Activated CD4-positive, alpha-beta T cell treated with anti-CD3 and anti-CD28 coated beads, Interleukin-2, Interleukin-6, amounts not matched to agents 100 ng/mL and 50 ng/mL, durations not matched to agents 16 hours and 8 hours (primary cell): ENCODE measurements at places on chromosomes 3 and 15.
A peak's percentile ranks its signal among the peaks of the same experiment; 100 is the strongest.

DNA sequence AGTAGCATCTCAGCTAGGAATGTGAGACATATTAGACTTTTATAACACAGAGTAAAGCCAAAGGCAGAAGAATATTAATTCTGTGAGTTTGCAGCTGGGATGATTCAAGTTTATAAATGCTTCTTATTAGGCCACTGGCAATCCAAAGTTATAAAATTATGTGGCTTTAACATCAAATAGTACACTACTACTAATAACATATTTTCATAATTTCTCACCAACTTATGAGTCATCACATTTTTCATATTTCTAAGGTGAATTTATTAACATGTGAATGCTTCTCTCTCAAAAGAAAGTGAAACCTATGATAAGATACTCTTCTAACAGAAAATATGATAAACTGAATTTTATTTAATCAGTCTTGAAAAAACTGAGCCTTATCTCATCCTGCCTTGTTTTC is 1348.2 kb upstream of the ALCAM start:
- DNase-seq, result no peak

GRCh38 chr15:85541744-85542143 is 161.3 kb downstream of the AKAP13 start:
- DNase-seq, result peak; percentile 72

- DNase-seq, result no peak
These were observed 16.4 kb upstream of the PRR20G start for GRCh38 chr3:127304121-127304744.

GRCh38 chr3:14121859-14122258 is 2.8 kb downstream of the CHCHD4 start:
- DNase-seq, result no peak

DNA sequence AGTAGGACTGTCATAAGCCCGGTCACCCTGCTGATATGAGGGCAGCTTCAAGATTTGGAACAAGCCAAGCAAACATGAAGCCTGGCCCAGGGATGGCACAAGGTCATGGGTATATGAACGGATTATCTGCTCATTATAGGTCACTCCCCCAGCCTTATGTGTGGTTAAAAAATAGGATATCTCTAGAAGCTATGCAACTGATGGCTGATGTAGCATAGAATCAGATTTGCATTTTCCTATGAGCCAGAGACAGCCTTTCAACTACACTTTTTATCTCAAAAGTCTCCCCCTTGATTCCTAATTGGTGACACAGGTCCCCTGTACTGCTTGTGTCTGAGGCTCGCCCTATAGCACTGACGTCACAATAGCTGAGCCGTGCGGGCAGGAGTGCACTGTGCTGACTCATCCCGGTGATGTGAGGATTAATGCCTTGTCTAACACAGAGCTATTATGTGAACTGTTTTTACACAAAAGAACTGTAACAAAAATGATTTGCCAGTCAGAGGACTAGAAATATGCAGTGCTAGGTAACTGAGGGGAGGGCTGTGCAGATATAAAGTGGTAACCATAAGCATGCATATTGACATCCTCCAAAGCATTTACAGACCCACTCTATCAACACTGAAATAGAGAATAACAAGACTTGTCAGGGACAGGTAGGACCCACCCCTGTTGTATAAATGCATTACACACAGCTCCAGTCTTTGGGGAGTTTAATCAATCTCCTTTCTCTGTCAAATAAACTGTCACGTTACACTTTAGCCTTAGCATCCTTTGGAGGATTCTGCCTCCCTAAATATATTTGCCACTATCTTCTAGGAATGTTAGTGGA is 204.9 kb downstream of the TIGIT start:
- no peak for DNase-seq

- DNase-seq, result no peak
These were observed 395.3 kb upstream of the TPRG1 start for GRCh38 chr3:188776447-188776846.

- DNase-seq, result no peak
These were observed 100.1 kb upstream of the SPATA12 start for GRCh38 chr3:56960234-56960917.

DNA sequence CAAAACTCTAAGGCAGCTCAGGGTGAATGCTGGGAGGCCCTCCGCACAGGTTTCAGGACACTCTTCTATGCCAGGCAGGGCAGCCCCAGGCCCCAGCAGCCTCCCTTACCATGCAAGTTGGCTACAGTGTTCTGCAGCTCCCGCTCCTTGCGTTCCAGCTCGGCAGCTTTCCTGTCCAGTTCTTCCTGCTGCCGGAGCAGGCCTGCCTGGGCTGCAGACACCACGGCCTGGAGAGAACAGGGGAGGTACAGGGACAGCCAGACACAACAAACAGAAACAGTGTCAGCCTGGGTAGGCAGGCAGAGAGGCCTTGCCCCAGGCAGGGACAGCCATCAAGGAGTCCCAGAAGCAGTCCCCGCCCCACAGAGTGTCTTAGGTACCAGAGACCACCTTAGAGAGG is 9.0 kb upstream of the ULK3 start:
- no peak for DNase-seq

DNA sequence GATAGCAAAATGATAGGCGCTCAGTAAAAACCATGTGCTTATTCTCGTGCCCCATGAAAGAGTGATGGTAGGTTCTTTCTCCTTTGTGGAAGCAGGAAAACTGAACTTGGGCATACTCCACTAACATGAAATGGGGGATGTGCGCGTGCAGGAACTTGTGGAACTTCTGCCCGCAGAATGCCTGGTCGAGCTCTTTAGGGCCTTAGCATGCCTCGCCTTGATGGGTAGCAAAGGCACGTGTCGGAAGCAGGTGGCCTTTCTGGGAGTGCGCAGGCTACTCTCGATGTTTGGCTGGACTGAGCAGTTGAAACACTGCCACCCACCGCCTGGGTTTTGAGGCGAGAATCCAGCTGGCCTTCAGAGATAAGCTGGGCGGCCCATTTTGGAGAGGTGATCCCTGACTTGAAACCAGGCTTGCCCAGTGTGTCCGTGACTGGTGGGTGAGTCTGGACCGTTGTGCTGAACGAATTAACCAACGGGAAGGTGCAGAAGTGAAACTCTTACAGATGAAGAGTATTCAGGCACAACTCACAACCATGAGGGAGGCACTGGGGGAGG is 842 bp downstream of the PCCB start:
- DNase-seq, result peak; percentile 35

DNA sequence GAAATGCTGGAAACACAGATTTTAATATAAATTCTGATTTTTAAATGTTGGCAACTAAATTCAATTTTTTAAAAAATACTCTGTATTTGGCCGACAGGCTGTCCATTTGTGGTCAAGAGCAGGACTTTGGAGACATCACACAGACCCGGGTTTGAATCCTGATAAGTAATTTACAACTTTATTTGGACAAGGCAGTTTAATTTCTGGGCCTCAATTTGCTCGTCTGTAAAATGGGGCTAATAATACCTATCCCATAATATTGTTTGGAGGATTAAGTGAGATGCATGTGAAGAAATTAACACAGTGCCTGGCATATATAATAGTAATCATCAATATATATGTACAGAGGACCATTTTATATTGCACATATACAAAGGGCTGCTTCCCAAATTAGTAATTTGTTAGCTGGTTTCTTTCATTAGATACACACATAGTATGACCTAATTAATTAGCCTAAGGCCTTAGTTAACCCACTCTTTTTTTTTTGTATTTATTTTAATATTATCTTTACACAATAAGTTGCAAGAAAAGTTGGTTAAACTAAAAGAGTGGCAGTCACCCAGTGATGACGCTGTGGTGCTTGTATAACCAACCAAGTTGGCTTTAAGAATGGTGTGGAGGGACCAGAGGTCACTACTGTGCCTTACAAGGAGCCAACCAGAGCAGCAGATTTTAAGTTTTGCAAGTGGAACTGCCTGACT is 665 bp downstream of the PIGB start:
- DNase-seq, result peak; percentile 38

- no peak for DNase-seq
These were observed 3.9 kb upstream of the RBSN start for GRCh38 chr3:15102836-15103235.

GRCh38 chr15:70098461-70099166 is 897 bp upstream of the TLE3 start:
- DNase-seq, result peak; percentile 24

DNA sequence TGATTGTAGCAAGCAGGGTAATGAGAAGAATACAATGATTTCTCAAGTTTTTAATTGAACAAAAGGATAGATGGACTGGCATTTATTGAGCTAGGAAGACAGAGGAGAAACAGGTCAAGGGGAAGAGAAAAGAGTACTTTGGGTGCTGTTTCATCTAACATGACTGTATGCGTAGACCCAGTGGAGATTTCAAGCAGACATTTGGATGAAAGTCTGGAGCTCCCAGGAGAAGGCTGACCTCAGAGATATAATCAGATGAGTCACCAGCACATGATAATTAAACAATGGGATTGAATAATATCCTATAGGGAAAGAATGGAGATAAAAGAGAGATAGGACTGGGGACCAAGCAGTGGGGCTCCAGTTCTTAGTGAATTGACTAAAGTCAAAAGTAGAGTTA is 194.9 kb downstream of the ARRDC4 start:
- no peak for DNase-seq

GRCh38 chr15:83526319-83526718 is 79.2 kb downstream of the SH3GL3 start:
- no peak for DNase-seq

DNA sequence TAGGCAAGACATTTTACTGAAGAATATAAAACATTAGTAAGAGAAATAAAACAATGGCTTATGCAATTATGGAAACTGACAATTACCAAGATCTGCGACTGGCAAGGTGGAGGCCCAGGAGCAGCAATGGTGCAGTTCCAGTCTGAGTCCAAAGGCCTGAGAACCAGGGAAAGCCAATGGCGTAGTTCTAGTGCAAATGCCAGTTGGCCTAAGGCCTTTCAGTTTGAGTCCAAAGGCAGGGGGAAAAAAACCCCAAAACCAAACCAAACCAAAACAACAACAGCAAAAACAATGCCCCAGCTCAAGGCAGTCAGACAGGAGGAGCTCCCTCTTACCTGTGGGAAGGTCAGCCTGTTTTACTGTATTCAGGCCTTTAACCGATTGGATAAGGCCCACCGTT is 72.6 kb downstream of the ST6GAL1 start:
- DNase-seq, result peak; percentile 43

GRCh38 chr3:179452872-179453271 is 1.6 kb upstream of the GNB4 start:
- DNase-seq, result no peak

DNA sequence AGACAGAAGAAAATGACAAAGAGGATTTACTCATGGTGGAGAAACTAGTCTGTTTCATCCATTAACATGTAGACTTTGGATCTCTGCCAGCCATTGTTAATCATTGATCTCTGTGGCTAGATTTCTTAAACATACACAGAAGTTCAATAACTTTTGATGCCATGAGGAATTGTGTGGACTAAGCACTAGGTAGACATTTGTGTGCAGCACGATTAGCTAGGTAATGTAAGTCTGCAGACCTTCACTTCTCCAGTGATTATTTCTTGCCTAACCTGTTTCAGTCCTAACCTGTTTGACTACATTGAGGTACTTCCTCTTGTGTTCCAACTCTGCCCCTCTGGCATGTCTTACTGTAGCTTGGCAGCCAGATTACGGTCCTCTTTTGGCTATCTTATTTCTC is 928.5 kb upstream of the ROBO1 start:
- no peak for DNase-seq

DNA sequence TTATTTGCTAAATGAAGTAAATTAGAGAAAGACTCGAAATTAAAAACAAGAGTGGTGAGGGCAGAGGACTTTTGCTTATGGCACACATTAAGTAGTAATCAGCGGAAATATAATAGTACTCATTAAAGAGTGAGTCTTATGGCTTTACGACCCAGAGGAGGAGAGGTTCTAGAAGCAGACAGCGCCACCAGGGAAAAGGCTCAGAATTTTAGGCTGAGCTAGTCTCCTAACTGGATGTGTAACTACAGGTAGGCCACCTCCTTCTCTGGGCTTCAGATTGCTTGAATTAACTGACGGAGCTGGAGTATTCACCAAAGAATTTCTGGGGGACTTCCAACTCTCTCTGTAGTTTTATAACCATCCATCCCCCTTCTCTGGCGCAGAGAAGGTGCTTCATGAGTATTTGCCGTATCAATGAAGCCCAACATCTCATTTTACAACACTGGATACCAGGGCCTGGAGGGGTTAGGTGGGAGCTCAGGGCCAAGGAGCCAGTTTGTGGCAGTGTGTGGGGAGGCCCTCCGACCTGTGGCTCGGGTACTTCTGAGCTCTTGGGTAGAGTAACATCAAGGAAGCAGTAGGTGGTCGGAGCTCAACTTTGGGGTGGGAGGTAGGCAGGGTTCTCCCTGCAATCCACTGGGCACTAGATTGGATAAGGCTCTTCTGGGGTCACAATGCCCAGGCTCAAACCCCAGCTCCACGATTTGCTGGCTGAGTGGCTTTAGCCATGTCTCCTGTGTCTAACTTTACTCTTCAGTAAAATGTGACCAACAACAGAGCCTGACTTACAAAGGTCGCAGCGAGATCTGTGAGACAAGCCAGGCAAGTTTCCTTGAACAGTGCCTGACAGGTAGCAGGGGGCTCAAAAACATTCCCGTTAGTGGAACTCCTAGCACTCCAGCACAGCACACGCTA is 1.1 kb downstream of the CHCHD4 start:
- DNase-seq, result no peak

DNA sequence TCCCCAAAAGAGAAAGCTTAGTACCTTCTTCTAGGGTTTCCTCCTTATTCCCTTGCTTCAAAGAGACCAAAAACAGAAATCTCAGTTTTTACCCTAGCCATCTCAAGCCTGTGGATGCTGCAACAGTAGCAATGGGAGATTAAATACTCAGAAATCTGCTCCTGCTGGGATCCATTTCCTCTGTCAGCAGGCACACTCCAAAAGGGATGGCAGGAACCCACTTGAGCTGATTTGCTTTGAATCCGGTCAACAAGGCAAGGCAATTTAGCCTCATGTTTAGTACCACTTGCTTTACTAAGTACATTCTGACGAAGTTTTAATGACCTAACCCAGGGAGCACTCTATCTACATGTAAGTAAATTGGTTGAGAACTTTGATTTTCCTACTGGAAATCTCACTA is 590.0 kb upstream of the ADAMTS9 start:
- no peak for DNase-seq

GRCh38 chr3:179971280-179971679 is 65.5 kb downstream of the PEX5L start:
- no peak for DNase-seq

GRCh38 chr3:64878362-64878761 is 190.6 kb upstream of the ADAMTS9 start:
- no peak for DNase-seq

DNA sequence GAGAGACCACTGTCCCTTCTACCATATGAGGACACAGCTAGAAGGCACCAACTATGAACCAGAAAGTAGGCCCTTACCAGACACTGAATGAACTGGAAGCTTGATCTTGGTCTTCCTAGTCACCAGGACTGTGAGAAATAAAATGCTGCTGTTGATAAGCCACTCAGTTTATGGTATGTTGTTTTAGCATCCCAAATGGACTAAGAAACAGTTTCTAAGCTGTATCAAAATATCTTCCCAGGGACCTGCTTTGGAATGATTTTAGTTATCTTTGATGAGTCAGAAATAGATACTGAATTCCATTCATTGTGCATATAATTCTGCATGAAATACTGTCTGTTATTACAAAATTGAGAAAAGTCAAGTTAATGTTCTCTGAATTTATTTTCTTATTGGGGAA is 18.6 kb downstream of the WDR76 start:
- DNase-seq, result no peak
